ENCODE measurements at places on chromosomes 13 and 19.

DNA sequence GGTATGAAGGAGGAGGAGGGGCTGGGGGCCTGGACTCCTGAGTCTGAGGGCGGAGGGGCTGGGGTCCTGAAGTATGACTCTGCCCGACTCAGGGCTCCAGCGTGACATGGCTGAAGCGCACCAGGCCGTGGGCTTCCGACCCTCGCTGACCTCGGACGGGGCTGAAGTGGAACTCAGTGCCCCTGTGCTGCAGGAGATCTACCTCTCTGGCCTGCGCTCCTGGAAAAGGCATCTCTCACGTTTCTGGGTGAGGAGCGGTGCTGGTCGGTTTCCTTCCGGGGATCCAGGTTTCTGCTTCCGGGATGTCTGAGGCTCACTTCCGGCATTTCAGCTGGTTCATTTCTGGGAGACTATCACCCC is 1.2 kb downstream of the CPT1C start:
- no peak for DNase-seq

- no peak for DNase-seq
Measured at GRCh38 chr13:44402899-44403445, 29.3 kb downstream of the SERP2 start.

GRCh38 chr19:18155095-18156087 is 2.4 kb downstream of the PIK3R2 start:
- DNase-seq: no peak

- DNase-seq: no peak
Measured at GRCh38 chr13:112926993-112927392, 42.0 kb upstream of the MCF2L start.

DNA sequence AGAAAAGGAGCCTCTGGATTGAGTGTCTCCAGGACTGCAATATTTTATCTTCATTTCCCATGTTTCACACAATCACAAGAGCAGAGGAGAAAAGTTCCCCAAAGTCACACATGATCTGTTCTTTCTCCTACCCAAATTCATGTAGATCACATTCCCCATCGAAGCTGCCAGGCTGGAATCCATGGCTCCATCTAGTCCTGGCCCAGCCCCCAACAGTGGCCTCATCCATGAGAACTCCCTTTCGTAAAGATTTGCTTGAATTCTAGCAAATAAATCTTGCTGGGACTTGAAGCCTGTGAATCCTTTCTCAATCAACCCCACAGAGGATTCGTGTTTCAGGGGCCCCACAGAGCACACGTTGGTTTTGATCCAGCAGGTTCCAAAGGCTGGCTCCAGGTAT is 109.5 kb downstream of the COL4A1 start:
- no peak for DNase-seq

- DNase-seq: no peak
Measured at GRCh38 chr13:98761986-98762616, 9.6 kb upstream of the SLC15A1 start.

GRCh38 chr19:29866011-29866410 is 54.2 kb downstream of the CCNE1 start:
- no peak for DNase-seq

- no peak for DNase-seq
Measured at GRCh38 chr13:20686863-20687579, 16.5 kb upstream of the IL17D start.

GRCh38 chr19:33715462-33715861 is 81.2 kb upstream of the KCTD15 start:
- DNase-seq: no peak

DNA sequence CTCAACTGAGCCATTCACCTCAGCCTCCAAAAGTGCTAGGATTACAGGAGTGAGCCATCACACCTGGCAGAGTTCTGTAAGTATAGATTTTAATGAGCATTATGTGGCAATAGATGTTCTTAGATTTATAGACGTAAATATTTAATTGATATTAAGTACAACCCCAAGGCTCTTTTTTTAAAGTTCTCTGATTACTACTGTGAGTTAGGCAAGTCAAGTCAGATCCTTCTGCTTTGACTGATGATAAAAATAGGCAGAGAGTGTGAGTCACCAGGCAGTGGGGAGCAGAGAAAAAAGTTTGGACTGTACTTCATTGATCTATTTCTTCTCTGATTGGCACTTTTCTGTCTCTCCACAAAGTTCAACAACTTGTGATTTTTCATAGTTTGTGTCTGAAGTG is 1379.9 kb downstream of the UQCRFS1 start:
- DNase-seq: no peak

DNA sequence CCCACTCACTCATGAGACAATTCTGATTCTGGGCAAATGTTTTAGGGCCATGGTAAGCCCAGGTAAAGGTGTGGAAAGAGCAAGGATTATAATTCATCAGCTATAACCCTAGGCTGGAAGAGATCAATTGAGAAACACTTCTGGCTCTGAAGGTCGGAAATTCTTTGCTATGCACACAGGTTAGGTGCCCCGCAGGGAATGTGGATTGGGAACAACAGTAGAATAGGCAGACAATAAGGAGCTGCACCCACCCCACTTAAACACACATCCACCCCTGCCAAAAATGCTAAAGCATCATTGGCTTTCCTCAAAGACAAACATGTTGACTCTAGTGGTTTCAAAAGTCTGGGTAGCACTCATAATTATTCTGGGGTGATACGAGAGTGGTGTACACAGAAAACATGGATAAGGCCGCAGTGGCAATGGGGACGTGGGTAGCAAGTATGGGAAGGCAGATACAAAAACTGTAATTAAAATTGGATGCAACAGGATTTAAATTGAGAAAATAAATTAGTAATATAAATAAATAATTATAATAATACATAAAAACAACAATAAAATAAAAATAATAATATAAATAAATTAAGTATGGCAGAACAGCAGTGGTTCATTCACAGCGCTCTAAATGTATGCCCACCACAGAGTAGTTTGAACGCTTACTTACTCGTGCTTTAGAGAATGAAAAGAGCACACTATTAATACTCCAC is 8.6 kb downstream of the EFNB2 start:
- DNase-seq: no peak

DNA sequence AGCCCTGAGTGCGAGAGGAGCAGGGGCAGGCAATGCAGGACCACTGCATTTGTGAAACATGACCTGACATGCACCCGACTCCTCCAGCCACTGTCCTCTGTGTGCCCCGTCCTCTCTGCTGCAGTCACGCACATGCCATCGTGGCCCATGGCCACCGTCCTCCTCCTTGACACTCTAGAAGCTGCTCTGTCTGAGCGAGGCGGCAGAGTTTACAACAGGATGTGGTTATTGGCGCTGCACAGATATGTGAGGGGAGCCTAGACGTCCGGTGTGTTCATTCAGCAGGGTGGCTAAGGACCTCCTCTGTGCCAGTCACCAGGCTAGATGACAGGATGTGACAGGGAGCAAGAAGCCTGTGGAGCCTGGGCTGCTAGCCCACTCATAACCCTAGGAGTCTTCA is 277.8 kb downstream of the FOXO1 start:
- DNase-seq: no peak

DNA sequence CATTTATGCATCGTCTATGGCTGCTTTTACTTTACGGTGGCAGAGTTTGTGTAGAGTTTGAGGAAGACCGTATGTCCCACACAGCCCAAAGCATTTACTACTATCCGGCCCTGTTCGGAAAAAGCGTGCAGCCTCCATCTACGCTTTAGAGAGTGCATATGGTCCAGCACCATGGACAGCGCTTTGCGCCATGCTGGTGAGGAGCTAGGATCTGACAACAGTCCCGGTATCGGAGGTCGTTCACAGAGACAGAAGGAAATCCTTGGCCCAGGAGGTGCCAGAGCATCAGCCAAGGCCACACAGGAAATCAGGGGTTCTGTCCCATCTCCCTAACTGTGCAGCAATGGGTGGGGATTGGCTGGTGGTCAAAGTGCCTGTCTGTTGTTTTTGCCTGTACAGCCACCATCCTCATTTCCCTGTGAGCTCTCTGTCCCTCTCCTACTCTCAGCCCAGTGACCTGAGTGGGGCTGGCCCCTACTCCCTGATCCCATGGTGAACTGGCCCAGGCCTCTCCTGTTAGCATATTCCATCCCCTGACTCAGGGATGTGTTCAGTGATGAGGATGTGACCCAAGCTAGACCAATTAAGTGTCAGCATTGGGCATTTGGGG is 16.2 kb upstream of the PRODH2 start:
- no peak for DNase-seq

DNA sequence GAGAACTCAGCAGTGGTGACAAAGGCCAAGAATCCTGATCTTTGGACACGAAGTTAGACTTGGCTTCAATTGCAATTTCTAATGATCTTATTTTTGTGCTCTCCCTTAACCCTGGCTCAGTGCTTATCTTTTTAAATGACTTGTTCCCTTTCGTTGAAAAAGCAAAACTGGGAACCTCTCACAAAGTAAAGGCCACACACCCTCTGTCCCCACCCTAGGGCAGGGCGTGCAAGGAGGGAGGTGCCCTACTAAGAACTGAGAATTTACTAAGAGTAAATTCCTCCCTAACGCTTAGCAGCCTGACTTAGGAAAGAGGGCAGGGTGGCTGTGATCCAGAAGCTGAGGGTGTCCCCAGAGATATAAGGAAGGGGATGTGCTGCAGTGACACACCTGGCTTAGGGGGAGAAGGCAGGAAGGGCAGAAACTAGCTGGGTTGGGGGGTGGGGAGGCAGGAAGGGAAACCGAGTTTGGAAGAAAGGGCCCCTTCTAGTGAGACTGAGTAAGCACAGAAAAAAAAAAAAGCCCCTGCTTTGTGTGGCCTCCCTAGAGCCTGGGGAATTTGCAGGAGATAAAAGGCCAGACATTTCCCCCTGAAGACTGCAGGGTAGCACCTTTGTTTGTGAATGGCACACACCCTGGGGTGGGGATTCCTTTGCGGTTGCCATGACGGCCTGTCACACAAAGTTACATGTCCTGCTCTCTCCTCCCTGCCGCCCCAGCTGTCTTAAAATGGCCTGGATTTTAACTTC is 435.1 kb downstream of the EFNB2 start:
- DNase-seq: no peak

DNA sequence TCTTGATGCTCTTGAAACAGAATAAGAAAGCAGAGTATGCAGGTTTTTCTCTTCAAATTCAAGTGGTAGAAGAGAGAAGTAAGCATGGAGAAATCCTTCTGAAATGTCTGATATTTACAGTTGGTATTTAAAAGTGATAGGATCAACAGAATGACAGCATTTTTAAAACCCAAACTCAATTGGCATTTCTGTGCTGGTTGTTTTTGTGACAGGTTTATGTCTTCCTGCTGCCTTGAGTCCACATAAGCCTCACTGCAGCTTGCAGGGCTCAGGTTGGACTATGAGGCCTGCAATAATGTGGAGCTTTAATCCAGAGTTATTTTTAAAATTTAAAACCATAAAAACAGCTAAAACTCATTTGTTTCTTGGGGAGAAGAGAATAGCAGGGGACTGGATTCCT is 105.1 kb downstream of the ZAR1L start:
- no peak for DNase-seq

DNA sequence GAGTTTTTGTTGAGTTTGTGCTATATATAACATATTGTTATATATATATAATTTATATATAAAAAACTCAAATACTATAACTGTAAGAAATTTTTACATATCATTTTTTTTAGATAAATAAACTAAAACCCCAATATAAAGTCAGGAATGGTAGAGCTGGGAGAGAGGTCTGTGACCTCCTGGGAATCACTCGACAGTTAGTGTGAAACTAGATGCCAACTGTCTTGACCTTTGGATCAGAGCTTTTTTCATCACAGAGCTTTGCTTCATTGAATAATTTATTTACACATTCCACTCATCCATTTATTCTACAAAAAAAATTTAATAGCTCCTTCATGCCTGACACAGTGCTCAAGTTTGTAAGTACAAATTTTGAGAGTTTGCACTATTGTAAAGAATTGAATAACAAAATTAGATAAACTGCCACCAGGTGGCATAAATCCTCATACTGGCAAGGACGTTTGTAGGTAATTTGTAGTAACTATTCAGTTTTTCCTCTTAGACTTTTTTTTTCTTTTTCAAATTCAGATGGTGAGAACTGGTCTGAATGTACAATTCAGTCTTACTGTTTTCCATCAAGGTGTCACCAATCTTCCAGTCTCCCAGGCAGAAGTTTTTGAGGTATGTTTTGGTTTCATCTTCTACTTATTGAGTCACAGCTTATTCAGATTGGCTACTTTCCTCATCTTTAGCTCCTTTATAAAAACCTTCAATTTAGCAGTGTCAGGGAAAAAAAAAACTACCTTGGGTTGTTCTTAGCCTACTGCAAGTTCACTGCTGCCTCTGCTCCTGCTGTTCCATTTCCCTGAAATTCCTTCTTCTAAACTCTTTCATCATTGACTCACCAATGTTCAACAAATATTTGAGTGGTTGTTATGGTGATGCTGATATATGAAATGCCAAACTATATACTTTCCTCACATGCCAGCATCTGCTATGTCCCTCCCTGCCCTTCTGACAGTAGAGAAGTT is 28.7 kb downstream of the LACC1 start:
- peak; percentile 38 for DNase-seq

DNA sequence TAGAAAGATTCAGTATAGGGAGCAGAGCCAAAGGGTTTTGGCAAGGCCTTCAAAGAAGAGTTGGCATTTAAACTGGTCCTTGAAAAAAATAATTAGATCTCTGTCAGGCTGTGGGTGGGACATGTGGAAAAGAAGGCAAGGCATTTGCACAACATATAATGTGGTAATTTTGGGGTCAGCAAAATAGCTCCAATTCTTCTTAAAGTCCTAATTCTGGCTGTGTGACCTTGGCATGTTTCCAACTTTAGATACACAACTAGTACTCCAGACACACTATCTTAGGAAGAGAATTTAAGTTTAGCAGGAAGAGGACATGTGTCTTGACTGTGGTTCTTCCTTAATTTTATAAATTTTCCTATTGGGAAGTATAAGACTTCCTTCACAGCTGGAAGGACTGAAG is 206.3 kb downstream of the PCDH17 start:
- DNase-seq: no peak

DNA sequence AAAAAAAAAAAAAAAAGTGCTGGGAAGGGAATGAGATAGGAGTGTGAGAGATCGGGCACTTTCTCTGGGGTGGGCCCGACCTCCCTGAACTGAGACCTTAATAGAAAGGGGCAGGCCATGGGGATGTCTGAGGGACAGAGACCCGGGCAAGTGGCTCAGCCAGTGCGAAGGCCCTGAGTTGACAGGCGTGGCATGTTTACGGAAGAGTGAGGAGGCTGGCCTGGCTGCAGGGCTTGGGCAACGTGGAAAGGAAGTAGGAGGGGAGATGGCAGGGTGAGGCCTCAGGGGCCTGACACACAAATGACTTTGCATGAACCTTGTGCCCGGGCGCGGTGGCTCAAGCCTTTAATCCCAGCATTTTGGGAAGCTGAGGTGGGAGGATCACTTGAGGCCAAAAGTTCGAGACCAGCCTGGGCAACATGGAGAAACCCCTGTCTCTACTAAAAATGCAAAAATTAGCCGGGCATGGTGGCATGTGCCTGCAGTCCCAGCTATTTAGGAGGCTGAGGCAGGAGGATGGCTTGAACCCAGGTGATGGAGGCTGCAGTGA is 13.9 kb downstream of the FCHO1 start:
- no peak for DNase-seq

- no peak for DNase-seq
Measured at GRCh38 chr19:13825489-13826441, 30.5 kb downstream of the ZSWIM4 start.

- no peak for DNase-seq
Measured at GRCh38 chr19:16067205-16067938, 8.9 kb upstream of the TPM4 start.
